ENCODE measurements at places on chromosomes 6 and 20.

GRCh38 chr6:90216072-90216977 is 80.3 kb downstream of the BACH2 start:
- DNase-seq: peak; percentile 3

- no peak for DNase-seq
Measured at GRCh38 chr6:70175770-70176169, 127.1 kb downstream of the COL9A1 start.

DNA sequence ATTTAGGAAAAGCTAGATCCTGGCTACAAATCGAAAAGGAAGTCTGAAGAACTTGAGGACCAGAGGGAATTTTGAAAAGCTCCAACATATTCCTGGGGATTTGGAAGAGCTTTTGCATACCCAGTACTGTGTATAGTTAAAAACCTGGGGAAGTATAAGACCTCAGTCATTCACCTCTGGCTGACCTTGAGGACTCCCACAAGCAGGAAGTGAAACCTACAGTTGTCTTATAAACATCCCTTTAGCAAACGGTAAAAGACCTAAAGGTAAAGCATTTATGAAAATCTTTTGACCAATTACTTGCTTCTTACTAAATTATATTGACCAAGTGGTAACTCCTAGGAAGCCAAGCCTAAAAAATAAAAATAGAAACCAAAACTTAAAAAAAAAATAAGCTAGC is 175.0 kb downstream of the HAO1 start:
- peak; percentile 18 for DNase-seq

DNA sequence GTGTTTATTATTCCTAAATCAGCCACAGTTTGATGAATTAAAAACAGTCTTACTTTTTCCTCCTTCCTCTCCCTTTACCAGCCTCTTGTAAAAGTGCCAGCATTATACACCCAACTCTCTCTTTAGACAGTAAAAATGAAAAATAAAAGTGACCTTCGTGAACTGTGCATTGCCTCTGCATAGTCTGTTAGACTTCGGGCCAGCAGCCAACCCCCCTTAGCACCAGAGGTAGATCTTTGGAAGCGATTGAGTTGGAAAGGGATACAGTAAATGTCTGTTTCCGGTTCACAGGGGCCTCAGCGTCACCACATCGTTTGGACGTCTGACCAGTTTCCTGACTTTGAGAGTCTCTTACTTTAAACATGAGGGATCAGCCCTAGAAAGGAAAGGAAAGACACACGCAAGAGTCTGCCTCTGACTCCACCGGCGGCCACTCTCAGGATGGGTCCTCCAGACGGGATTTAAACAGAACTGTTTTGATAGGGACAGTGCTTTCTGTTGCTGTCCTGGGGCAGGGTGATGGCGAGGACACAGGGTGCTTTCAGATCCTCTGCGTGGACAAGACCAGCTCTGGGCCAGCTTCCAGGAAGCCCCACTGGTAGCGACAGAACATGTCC is 206.6 kb upstream of the PREP start:
- DNase-seq: peak; percentile 18

DNA sequence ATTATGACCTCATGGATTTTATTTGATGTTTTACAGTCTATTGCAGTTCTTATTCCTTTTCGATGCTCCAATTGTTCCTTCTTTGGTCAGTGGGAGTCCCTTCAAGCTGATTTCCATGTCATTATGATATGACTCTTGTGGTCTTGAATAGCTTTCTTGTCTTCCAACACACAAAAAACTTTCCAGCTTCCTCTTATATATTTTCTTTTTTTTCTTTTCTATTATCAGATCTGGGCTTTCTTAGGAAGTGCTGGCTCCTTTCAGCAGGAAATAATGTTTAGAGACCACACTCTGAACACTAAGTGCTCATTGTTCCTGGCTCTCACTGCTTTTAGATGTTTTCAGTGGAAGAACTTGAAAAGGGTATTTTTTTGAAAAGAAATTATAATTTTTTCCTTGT is 3.1 kb upstream of the SLC17A1 start:
- DNase-seq: no peak

GRCh38 chr6:136685540-136686108 is 106.7 kb downstream of the MAP3K5 start:
- DNase-seq: no peak

DNA sequence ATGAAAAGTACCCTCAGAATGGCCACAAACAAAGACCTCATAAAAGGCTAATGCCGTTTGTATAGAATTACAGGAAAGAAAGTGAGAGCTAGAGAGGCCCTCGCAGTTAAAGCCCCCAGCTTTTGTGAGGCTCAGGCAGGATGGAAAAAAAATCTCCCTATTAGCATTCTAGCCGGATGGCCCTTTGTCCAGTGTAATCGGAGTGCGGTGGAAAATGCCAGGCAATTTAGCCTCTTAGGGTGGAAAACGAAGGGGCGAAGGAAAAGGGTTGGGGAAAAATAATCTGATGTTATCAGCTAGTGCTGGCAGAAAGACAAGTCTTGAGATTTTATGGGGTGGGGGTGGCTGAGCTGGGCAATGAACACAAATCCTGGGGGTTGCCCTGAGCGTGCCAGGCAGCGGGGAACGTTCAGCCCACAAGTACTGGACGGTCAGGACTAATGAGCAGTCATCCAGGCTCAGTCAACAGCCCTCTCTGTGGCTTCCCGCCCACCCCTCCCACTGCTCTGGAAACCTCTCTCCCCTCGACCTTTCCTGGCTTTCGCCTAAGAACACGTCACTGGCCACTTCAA is 92.4 kb downstream of the PSMG4 start:
- DNase-seq: no peak

GRCh38 chr20:23249541-23249940 is 101.0 kb upstream of the NXT1 start:
- no peak for DNase-seq

GRCh38 chr20:37915800-37916570 is 13.1 kb downstream of the VSTM2L start:
- no peak for DNase-seq

DNA sequence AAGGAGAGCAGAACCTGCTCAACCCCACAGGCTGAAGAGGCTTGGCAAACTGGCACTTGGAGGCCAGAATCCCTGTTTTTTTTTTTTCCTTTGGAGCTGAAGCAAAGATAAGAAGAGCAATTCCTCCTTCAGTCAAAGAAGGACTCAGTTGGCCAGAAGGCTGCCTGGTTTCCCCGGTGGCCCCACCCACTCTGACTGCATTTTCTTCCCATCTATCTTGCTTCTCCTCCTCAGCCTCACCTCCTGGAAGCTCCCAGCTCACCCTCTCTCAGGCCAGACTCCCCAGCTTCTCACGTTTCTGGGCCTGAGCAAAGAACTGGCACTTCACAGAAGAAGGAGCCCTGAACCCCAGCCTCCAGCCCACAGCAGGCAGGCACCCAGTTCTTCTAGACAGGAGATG is 2.4 kb downstream of the LRFN2 start:
- no peak for DNase-seq

DNA sequence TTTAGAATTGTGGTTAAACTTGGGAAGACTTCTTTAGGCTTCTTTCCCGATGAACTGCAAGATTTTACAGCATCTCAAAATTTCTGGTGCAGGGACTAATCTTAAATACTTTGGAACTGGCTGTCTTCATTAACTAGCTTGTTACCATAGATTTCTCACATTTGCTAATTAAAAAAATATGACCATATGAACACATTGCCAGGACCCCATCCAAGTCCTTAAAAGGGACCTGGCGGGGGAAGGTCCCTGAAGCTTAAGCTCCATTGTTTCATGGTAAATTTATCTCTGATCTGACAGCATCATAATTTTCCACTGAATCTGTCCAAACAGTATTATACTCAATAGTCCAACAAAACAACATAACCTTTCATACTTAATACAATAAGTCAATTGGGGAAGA is 517.8 kb upstream of the FLRT3 start:
- no peak for DNase-seq

- DNase-seq: peak; percentile 91
Measured at GRCh38 chr6:15036690-15037245, 209.1 kb upstream of the JARID2 start.

DNA sequence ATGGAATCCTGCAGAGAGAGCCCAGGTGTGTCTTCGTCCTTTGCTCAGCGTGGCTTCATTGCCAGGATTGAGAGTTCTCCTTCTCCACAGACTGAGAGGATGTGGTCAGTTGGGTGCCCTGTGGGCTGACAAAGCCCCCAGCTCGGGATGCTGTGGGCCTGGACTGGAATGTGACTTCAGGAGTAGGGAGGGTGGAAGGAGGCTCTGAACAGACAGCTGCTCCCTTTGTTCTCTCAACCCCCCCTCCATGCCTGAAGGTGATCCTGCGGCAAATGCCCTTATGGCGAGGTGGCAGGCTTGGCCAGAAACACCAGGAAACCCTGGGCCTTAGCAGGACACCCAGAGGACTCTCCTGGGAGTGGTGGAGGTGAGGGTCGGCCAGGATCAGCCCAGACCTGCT is 1.8 kb upstream of the CST5 start:
- DNase-seq: no peak

- DNase-seq: no peak
Measured at GRCh38 chr6:107533415-107534059, 43.6 kb downstream of the SOBP start.

DNA sequence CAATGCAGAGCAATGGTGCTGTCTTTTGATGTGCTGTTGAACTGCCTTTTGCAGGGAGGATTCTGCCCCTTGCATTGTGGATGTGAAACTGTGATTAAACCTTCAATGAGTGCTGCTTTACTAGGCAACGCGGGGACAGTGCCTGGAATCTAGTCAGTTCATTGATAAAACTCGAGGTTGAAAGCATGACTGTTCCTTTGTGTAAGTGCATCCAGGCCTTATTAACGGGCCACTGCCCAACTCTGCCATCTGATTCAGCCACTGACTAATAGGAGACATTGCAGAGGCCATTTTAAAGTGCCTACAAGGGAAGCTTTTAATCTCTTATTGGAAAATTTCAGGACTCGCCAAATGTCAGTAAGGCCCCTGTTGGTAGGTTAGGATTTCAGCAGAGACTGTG is 49.3 kb downstream of the SLC35F1 start:
- no peak for DNase-seq

DNA sequence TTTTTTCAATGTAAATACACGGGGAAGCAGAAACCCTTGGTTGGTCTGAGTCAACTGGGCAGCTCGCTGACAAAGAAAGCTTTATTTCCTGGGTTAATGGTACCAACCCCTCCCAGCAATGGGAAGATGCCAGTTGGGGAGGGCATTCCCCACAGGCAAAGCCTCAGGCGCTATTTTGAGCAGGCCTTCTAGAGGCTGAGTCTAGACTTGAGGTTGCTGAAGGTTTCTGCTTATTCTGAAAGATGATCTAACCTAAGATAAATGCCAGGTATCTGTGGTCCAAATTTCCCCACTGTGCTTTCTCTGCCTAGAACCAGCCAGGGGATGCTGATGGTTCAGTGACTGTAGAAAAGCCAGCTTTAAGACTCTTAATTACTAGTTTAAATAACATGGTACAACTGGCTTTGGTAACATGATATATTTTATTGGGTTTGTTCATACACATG is 172.5 kb upstream of the JARID2 start:
- no peak for DNase-seq

DNA sequence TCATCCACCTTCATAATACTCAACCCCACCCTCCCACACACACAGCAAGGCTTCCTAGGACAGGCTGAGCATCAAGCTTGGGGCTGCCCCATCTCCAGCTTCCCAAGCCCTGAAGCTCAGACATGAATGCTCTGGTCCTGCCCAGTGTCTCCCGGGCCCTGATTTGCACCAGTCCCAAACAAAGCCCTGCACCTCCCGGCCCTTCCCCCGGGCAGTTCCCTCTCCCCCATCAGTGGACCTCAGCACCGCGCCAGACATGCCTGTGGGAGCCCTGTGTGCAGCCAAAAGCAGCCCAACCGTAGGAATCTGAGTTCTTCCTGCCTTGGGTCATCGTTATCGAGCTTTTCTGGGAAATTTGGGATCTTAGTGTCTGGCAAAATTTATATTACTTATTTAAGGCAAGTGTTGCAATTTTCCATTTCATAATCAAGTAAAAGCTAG is 63.5 kb downstream of the THBS2 start:
- DNase-seq: no peak

GRCh38 chr20:41309817-41310216 is 7.7 kb downstream of the ZHX3 start:
- no peak for DNase-seq

GRCh38 chr20:58711266-58712051 is 18.9 kb downstream of the NPEPL1 start:
- no peak for DNase-seq

- no peak for DNase-seq
Measured at GRCh38 chr6:75755704-75756103, 6.7 kb downstream of the MYO6 start.

DNA sequence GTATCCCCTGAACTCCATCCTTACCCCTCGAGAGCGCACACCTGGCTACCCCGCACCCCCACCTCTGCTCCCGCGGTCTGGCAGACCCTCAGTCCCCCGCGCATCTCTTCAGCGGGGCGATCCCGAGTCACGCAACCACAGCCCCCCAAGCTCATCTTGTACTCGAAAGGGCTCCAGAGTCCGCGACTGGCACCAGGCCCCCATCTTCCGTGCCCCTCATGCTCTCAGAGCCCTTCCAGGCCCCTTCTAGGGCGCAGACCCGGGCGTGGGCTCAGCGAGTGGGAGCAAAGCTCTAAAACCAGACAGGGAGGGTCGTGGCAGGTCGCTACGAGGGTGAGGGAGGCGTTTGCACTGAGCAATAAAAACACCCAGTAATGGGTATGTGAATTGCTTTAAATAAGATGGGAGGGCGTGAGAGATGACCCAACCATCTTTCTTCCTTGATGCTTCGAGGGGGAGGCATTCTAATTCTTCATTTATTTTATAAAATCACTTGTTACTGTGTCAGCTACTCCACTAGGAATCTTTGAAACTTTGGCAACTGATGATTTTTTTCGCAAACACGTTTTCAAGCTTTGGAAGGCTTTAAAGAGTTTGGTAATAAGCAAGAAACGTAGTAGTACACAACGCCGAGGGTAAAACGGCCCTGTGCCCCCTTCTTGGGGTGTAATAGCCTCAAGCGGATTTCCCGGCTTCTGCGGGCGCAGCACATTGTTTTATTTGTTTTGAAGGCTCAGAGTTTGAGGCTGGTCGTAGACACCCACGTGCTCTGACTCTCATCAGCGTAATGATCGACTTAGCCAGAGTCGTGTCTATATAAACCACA is 42.6 kb upstream of the SUPT3H start:
- peak; percentile 38 for DNase-seq

Data from DMS53 (cell line).